Kidney glomerular epithelial cell (primary cell): ENCODE measurements at places on chromosomes 2 and 18.

DNA sequence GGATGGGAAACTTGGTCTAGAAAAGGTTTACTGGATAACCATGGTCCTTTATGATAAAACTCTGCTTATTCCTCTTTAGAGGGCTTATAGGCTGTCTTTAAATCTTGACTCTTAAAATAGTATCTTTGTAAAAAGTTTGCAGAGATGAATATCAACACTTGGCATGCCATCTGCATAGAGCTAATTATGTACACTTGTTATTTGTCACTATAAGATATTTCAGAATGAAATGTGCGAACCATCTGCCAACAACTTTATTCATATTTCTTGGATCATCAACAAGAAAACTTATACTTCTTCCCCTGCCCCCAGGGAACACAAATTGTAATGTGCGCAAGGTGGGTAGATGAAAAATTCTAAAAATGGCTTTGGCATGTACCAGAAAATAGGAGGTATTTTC is 653.0 kb upstream of the CHAC2 start:
- DNase-seq: no peak

DNA sequence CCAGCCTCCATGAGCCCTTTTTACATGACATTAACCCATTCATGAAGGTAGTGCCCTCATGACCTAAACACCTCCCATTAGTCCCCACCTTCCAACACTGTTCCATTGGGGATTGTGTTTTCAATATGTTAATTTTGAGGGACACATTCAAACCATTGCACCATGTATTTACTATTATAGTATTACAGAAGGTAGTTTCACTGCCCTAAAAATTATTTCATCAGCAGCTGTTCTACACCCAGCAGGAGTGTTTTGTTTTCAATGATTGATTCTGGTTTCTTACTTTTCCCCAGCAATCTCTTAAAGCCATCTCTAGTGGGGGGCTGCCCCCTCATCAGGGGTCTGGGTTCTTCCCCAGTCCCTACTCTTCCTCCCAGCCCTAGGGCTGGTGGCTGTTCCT is 71.9 kb downstream of the CERS6 start:
- DNase-seq: no peak

GRCh38 chr2:45964906-45965305 is 313.4 kb downstream of the PRKCE start:
- DNase-seq: no peak

GRCh38 chr2:218357236-218358177 is 850 bp downstream of the CATIP start:
- no peak for DNase-seq

DNA sequence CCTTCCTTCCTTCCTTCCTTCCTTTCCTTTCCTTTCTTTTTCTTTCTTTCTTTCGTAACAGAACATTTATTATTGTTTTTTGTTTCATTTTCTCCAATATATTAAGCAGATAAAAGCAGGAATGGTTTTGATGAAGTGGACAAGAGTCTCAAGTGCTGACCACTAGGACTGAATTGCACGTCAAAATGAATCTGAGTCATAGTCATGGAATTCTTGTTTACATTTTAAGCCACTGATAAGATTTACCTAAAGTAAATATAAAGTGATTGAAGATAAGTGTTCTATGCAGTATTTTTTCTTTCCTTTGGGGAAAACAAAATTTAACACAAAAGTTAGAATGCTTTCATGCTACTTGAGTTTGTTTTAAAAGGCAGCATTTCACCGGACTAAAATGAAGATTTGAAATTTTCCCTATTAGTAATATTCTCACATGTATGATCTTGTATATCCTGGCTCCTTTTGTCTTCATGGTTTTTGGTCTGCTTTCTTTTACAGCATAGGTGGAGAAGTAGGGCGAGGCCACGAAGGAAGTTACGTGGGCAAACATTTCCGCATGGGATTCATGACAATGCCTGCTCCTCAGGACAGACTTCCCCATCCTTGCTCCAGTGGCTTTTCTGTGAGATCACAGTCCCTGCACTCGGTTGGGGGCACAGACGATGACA is 113.5 kb downstream of the NYAP2 start:
- no peak for DNase-seq

DNA sequence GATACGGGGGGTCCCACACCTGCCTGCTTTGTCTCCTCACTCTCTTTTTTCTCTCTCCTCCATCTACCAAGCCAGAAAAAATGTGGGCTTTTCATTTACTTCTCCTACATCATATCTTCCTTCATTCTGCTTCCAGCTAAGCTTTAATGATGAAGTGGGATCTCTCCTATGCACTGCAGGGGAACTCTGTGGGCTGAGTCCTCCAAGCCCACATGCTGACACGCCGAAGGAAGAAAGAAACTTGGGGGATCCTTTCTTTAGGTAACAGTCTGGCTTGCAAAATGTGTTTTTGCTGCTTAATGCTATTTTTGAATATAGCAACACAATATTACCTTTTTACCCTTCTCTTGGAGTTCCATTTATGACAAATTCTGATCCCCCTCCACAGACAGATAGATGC is 33.6 kb upstream of the YWHAQ start:
- DNase-seq: no peak
